ENCODE measurements at places on chromosomes 11 and 22. TPM values are rescaled to one million over a fixed set of nuclear protein-coding genes. Genes with fewer than 3 reads are reported as not detected.

MEI1 gene
- 0.87 TPM for polyA plus RNA-seq

USH1C gene
- 0.29 TPM for polyA plus RNA-seq

LRP4 gene
- 22.0 TPM for polyA plus RNA-seq

RFPL3 gene
- polyA plus RNA-seq, result not detected

MN1 gene
- polyA plus RNA-seq, result 11.5 TPM

B4GALNT4 gene
- polyA plus RNA-seq, result 11.0 TPM

VPREB1 gene
- not detected for polyA plus RNA-seq

OR2D2 gene
- polyA plus RNA-seq, result not detected

PGA5 gene
- 1.9 TPM for polyA plus RNA-seq

CCDC116 gene
- polyA plus RNA-seq, result 0.94 TPM

MMP1 gene
- not detected for polyA plus RNA-seq

SLC22A25 gene
- not detected for polyA plus RNA-seq

TYR gene
- 0.11 TPM for polyA plus RNA-seq

TYMP gene
- 7.5 TPM for polyA plus RNA-seq

NRGN gene
- 14.5 TPM for polyA plus RNA-seq

DYNC2H1 gene
- polyA plus RNA-seq, result 12.6 TPM

APOBEC3H gene
- polyA plus RNA-seq, result not detected

CRACR2B gene
- 12.8 TPM for polyA plus RNA-seq

OR51B4 gene
- not detected for polyA plus RNA-seq

PYGM gene
- 88.0 TPM for polyA plus RNA-seq

VPS37C gene
- 16.5 TPM for polyA plus RNA-seq

TMPRSS4 gene
- 20.5 TPM for polyA plus RNA-seq

BSCL2 gene
- 23.7 TPM for polyA plus RNA-seq

EMID1 gene
- polyA plus RNA-seq, result 4.9 TPM

DDX25 gene
- not detected for polyA plus RNA-seq

KCNQ1OT1 gene
- 1.2 TPM for polyA plus RNA-seq

RPL3 gene
- polyA plus RNA-seq, result 2,287 TPM

FOLR3 gene
- polyA plus RNA-seq, result 0.35 TPM

B3GAT1 gene
- polyA plus RNA-seq, result not detected

THY1 gene
- polyA plus RNA-seq, result 100.0 TPM

UNC93B1 gene
- 4.7 TPM for polyA plus RNA-seq

SAA4 gene
- polyA plus RNA-seq, result not detected

SIPA1 gene
- 28.7 TPM for polyA plus RNA-seq

OR51G2 gene
- polyA plus RNA-seq, result not detected

SCGB1A1 gene
- not detected for polyA plus RNA-seq

MYRF gene
- polyA plus RNA-seq, result 1.2 TPM

CLDN5 gene
- 59.7 TPM for polyA plus RNA-seq

ADAMTS15 gene
- polyA plus RNA-seq, result 12.1 TPM

SPATA19 gene
- polyA plus RNA-seq, result not detected

FZD4 gene
- polyA plus RNA-seq, result 35.6 TPM

UPK2 gene
- polyA plus RNA-seq, result 1.4 TPM

EPS8L2 gene
- polyA plus RNA-seq, result 1.4 TPM

FXYD6 gene
- 132 TPM for polyA plus RNA-seq

SCO2 gene
- polyA plus RNA-seq, result 1.7 TPM

CLP1 gene
- 10.0 TPM for polyA plus RNA-seq

ART5 gene
- polyA plus RNA-seq, result not detected

DHCR7 gene
- 12.9 TPM for polyA plus RNA-seq

ASCL2 gene
- polyA plus RNA-seq, result 0.13 TPM

IGF2 gene
- polyA plus RNA-seq, result 3,696 TPM

BTG4 gene
- polyA plus RNA-seq, result not detected

GGTLC2 gene
- not detected for polyA plus RNA-seq

OR52N4 gene
- not detected for polyA plus RNA-seq

SCARF2 gene
- 23.4 TPM for polyA plus RNA-seq

NPAS4 gene
- polyA plus RNA-seq, result not detected

LDHAL6A gene
- 0.18 TPM for polyA plus RNA-seq

KCNK4 gene
- polyA plus RNA-seq, result not detected
